ENCODE measurements at places on chromosomes 13 and 19. TPM values are rescaled to one million over a fixed set of nuclear protein-coding genes. Genes with fewer than 3 reads are reported as not detected.

DNA sequence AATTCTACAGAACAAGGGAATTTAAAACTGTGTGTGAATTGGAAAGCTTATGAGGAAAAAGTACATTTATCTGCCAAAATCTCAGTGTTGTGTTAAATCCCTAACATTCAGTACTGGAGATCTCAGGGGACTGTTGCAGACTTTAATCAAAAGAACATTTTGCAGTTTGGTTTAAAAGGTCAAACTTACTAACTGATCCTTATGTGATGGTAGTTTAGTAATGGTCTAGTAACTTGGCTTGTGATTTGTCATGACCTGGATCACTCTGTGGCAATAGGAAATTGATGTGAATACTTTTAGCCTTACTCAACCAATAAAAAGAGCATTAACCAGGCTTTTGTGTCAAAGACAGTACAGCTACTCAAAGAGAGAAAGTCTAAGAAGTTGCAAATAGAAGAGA lies 862.1 kb upstream of the MIR17HG start:
- DNase-seq = no peak

AKT1S1 gene
- 52.0 TPM for total RNA-seq

- DNase-seq = peak; percentile 90
Measured at GRCh38 chr19:6216996-6217751, 62.6 kb downstream of the MLLT1 start.

KIR2DL3 gene
- total RNA-seq = not detected

RBM42 gene
- total RNA-seq = 92.2 TPM

NLRP5 gene
- total RNA-seq = not detected

DNA sequence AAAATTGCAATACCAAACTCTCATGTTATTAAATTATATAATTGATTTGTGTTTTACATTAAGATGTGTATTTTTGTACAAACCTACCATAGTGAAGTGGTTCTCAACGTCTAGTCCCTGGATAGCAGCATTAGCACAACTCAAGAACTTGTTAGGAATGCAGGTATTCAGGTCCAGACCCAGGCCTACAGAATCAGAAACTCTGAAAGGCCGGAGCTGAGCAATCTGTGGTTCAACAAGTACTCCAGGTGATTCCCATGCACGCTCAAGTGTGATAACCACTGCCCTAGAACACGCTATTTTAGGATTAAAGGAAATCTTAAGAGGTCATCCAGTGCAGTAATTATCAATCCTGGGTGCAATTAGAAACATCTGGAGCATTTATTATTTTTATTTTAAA lies 456.3 kb downstream of the IRS2 start:
- DNase-seq = no peak

DNA sequence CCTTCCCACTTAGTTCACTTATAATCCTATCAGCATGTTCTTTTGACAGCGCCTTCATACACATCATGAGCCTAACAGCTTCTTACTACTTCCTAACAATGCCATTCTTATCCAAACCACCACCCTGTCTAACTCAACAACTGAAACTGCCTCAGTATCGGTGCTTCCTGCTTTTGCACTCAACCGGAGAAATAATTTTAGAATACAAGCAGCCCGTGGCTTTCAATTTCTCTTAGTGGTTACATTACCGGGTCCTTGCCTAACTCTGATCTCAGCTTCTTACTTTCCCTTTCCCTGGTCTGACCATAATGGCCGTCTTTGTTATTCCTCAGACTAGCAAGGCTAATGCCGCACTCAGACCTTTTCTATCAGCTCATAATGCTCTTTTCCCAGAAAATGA lies 17.0 kb downstream of the ZFP82 start:
- DNase-seq = no peak

ZNF534 gene
- not detected for total RNA-seq

DNA sequence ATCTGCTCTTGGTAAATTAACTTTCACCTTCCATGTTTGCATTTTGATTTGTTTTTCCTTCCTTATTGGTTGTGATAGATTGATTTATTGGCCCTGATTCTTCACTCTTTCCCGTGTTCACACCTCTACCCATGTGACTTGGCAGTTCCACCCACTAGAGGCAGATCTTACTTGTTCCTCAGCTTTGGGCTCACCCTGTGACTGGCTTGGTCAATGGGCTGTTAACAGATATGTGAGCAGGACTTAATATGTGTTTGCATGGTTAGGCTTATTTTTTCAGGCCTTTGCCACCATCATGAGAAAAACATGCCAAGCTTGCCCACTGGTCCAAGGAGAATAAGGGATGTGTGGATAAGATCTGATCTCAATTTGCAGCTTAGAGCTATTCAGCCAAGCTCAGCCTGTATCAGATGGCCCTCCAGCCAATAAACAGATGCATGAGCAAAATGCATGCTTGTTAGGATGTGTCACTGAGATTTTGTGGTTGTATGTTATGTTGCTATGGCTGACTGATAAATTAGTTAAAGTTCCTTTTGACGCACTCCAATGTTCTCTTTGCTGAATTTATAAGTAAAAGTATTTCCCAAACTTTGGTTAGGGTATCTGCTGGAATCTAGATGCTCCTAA lies 48.0 kb downstream of the RGCC start:
- DNase-seq = no peak

CDX2 gene
- not detected for total RNA-seq

DNA sequence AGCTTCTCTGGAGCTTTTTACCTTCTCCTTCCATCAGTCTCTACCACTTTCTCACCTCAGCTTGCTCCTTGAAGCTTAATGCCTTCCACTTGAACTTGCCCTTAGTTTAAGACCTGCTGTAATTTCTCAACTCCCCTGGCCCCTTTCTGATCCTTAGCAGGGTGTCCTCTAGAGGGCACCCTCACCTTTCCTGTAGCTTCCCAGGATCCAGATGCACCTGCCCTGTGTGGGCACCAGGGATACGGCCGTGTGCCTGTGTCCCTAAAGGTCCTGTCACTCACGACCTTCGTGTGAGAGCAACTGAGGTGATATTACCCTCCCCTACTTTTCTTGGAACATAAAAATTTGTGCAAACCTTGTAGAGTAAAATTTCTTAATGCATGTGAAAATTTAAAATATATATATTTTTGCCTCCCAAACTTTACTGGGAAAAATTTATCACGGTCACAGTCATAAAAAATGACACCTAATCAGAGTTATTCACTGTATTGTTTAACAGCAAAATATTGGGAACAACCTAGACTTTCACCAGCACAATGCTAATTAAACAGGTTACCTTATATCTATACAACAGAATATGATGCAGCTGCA lies 46.4 kb downstream of the PSG3 start:
- DNase-seq = no peak

GRCh38 chr19:1468821-1469254 lies 10.2 kb downstream of the C19orf25 start:
- no peak for DNase-seq

DNA sequence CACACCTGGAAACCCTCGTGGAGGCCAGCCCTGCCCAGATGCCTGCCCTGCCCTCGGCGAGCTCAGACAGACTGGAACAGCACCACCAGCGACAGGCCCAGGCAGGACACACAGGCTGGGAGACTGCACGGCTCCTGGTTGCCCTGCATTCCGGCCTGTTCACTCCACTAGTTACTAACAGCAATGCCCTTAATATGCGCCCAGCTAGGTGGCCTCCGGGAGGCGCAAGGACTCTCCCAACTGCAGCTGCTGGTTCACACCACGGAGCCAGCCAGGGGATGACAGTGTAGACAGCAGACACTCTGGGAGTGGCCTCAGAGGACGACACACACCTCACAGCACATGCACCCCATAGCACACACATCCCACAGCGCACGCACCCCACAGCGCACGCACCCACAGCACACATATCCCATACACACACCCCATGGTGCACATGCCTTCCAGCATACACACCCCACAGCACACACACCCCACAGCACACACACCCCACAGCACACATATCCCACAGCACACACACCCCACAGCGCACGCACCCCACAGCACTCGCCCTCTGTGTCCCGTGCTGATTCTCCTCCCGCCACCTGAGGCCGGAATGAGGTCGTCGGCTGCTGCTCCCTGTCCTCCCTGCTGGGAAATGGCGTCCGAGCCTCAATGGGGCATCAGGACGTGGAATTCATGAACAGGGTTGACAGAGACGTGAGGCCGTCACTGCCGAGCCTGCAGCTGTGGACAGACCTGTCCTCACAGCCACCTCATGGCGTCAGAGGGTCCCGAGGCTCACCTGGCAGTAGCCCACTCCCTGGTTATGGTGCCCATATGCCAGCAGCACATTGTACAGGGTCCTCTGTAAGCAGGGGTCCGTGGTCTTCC lies 13.6 kb downstream of the GRTP1 start:
- no peak for DNase-seq

- DNase-seq = no peak
Measured at GRCh38 chr19:18961767-18962620, 21.0 kb upstream of the HOMER3 start.

APC2 gene
- 3.9 TPM for total RNA-seq

DNA sequence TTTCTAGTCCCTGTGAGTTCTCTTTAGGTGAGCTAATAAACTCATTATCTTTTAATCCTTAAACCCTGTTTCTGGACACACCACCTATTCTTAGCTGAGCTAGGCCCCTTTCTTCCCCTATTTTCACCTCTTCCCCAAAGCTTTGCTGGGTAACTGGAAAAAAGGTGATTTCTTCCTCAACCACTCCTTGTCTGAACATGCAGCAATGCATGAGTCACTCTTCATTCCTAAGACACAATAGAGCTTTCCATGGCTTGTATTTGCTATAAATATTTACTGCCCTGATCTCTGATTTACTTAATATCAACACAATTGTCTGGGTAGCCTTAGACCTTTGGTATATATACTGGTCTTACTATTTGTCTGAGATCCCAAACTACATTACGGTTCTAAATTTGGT lies 370.9 kb downstream of the KLF5 start:
- DNase-seq = no peak

KATNAL1 gene
- total RNA-seq = 36.2 TPM

ZNF823 gene
- total RNA-seq = 3.7 TPM
